ENCODE measurements at places on chromosomes 4 and X.

DNA sequence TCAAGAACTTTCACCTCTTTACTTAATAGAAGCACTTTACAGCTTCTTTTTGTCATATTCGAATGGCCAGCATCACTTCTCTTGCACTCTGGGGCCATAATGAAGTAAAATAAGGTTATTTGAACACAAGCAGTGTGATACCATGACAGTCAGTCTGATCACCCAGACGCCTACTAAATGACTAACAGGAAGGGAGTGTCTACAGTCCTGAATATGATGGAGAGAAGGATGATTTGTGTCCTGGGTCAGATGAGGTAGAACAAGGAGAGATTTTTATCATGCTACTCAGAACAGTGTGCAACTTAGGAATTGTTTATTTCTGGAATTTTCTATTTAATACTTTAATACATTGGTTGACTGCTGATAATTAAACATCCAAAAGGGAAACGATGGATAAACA lies 284.2 kb upstream of the F9 start:
- no peak for DNase-seq

DNA sequence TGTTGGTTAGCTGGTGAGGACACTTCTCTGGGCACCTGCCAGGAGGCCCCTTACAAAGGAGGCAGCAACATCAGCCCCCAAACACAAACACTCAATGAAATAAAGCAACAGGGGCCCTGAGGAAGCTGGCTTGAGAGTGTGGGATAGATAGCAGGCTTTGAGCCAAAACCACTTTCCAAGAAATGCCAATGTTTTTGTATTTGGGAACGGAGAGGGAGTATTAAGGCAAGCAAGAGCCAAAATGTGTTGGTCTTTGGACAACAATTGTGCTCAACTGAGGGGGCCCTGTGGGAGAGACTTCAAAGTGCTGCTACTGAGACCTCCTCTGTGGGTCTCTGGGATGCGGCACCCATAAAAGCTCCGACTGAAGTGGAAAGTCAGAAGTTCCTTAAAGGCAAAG lies 41.0 kb downstream of the RAI2 start:
- DNase-seq = no peak

GRCh38 chr4:119099227-119099810 lies 36.3 kb upstream of the MYOZ2 start:
- DNase-seq = no peak

- DNase-seq = no peak
Measured at GRCh38 chr4:1072830-1073446, 40.4 kb downstream of the RNF212 start.

GRCh38 chrX:129360175-129360574 lies 163.1 kb downstream of the SMARCA1 start:
- DNase-seq = no peak

DNA sequence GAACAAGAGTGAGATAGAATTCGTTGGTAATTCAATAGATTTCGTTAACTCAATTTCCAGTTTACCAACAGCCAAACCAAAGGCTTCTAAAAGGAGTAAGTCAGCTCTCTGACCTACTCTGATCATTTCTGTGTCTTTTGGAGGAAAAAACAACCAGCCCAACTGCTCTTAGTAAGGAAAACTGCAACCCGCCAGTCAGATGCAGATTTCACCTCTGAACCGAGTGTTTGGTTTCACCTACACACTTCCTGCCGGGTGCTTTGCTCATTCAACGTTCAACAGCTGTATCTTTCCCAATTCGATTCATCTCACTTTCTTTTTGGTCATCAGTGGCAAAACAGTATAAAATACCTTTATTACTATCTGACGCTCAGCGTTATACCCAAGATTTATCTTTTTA lies 24.5 kb downstream of the TMSB4X start:
- no peak for DNase-seq
